ENCODE measurements at places on chromosomes 2 and 18. TPM values are rescaled to one million over a fixed set of nuclear protein-coding genes. Genes with fewer than 3 reads are reported as not detected.

Gene G6PC2
- total RNA-seq, result not detected

Gene TRABD2A
- total RNA-seq, result 1.1 TPM

Gene ALK
- total RNA-seq, result not detected

Gene STAT4
- total RNA-seq, result 0.85 TPM

Gene CCDC141
- 2.0 TPM for total RNA-seq

- DNase-seq, result no peak
Observed at GRCh38 chr2:74026687-74027241, 42.1 kb downstream of the TET3 start.

- DNase-seq, result no peak
Observed at GRCh38 chr2:23453836-23454460, 69.0 kb downstream of the KLHL29 start.

GRCh38 chr2:217666338-217666737, 336.5 kb downstream of the TNS1 start:
- DNase-seq, result no peak

DNA sequence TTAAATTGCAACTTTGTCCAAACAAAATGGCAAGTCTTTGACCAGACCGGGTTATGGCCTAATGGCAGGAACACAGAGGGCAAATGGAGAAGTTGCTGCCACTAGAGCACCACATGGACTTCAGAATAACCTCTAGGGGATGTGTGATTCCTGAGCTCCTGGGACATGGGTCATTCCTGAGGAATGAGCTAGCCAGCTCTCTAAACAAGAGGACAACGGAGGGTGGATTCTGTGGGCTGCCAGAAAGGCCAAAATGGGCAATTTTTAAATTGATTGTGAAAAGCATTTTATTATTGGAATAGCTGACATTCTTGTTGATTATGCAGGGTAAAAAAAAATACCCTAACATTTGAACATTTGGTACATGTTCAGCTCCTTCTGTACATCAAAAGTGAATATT, 109.8 kb upstream of the FZD5 start:
- DNase-seq, result no peak

DNA sequence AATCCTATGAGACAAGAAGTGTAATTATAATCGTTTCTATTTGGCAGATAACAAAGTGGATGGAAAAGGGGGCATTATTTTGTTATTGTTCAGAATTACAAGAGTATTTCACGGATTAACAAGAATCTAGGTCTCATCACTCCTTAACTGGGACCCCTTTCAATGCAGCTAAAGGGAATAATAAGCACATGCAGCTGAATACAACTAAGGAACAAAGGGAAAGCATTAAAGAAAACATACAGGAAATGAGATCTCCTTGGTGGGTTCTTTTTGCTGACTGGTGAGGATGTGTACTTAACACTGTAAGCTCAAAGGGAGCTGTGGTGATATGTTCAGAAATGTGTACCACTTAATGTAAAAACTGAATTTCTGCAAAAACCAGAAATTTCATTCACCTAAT, 140.5 kb upstream of the WDSUB1 start:
- DNase-seq, result no peak

DNA sequence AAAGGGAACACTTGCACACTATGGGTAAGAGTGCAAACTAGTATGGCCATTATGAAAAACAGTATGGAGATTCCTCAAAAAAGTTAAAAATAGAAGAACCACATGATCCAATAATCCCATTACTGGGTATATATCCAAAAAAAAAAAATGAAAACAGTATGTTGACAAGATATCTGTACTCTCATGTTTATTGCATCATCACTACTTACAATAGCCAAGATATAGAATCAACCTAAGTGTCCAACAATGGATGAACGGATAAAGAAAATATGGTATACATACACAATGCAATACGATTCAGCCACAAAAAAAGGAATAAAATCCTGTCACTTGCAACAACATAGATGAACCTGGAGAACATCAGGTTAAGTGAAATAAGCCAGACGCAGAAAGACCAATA, 73.3 kb downstream of the LOXHD1 start:
- no peak for DNase-seq

DNA sequence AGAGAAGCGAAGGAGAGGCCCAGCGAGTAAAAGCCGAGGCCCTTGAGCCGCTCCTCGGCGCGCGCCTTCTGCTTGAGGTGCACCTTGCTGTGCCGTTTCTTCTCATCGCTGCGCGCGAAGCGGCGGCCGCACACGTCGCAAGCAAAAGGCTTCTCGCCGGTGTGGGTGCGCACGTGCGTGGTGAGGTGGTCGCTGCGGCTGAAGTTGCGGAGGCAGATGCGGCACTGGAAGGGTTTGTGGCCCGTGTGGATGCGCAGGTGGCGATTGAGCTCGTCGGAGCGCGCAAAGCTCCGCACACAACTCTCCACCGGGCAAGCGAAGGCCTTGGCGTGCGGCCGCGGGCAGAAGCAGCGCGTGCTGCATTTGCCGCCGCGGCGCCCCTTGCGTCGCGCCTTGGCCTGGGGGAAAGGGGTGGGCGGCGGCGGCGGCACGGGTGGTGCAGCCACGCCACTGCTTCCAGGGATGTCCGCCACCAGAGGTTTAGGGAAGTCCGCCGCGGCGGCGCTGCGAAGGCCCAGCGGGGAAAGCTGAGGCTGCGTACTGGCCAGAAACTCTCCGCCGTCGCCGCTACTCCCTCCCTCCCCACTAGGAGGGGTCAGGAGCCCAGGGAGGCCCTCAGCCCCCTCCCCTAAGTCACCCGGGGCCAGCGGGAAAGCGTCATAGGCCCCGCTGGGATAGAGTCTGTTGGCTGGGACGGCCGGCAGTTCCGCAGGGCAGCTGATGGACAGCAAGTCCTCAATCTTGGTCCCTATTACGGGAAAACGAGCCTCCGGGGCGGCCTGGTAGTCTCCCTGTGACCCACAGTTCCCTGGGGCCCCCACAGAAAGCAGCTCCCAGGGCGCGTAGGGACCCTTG, 1.7 kb downstream of the EGR4 start:
- DNase-seq, result no peak

GRCh38 chr2:10075571-10076209, 4.5 kb downstream of the CYS1 start:
- DNase-seq, result no peak

GRCh38 chr2:69720404-69720803, 21.5 kb upstream of the ANXA4 start:
- DNase-seq, result no peak

DNA sequence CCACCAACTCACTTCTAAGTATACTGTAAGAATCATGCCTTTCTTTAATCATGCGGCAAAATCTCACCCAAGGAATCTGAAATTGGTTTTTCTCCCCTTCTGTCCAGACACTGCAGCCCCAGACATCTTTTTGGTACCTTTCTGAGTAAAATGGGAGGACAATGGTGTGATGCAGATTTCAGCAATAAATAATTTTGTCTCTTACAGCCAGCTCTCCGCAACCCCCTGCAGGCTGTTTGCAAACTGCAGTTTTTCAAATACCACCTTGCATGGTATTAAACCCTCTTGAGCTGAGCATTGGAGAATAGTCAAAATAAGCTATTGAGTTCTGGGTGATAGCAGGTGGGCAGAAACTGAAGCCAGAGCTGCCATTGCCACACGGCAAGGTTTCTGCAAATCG, 32.2 kb downstream of the GPR39 start:
- DNase-seq, result no peak

DNA sequence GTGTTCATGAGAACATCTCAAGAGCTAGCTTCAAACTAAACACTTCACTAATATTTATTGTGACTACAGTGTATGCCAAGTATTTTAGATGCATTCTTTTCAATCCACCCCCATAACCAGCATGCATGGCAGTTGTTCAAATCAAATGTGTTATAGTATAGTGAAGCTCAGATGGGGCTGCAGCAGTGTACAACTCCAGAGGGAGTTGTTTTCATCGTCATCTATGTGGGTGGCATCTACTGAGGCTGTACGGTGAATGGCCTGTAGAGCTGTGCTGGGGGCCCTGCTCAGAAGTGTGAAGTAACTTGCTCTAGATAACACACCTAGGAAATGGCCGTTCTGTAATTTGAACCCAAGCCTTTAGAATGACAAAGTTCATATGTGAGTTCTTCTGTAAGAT, 71.8 kb upstream of the LRATD1 start:
- no peak for DNase-seq

DNA sequence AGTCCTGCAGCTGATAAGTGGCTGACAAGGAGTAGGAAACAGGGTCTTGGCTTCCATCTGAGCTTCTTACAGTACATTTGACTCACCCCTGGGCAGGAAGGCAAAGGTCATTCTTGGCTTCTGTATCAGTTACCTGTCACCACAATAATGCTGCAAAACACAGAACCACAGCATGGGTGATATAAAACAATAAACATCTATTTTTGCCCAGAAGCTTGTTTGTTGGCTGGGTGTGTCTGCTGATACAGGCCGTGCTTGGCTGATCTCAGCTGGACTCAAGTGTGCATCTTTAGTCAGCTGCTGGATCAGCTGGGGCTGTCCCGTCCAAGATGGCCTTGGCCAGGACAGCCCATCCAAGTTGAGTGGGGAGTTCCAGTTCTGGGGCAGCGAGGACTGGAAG, 34.7 kb downstream of the ONECUT2 start:
- no peak for DNase-seq

GRCh38 chr2:217834057-217834620, 168.7 kb downstream of the TNS1 start:
- no peak for DNase-seq

GRCh38 chr18:31356025-31356424, 20.6 kb upstream of the DSG4 start:
- DNase-seq, result no peak

DNA sequence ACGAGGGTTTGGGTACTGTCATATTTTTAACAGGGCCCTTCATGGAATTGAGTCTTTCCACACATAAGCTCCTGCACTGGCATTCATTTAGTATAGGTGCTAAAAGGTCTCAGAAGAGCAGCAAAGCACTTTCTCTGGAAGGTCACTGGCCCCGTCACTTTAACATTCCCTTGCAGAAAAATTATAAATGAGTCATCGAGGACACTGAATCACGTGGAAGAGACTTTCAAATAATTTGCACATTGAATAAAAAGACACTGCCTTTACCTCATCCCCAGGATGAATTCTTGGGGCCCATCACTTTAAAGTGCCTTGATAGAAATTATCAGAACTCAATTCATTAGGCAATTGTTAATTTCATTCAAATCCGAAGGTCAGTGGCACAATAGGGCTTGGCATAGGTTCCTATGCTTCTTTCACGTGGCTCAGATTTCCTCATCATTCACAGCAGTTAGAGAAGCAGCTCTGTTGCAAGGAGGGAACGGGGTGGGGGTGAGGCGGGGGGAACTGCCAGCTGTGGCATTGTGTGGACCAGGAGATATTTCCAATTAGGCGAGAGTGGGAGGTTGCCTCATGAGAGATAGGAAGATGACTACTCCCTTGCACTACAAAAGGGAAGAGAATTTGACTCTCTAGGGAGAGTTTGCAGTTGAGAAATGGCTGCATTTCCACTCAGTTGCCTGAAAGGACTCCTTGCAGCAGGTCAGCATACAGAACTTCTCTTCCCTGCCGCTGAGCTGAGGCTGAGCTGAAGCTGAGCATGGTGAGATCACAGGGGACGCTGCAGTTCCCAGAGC, 86.3 kb upstream of the NPAS2 start:
- DNase-seq, result no peak

- DNase-seq, result no peak
Observed at GRCh38 chr2:240391111-240392051, 44.1 kb upstream of the GPC1 start.

DNA sequence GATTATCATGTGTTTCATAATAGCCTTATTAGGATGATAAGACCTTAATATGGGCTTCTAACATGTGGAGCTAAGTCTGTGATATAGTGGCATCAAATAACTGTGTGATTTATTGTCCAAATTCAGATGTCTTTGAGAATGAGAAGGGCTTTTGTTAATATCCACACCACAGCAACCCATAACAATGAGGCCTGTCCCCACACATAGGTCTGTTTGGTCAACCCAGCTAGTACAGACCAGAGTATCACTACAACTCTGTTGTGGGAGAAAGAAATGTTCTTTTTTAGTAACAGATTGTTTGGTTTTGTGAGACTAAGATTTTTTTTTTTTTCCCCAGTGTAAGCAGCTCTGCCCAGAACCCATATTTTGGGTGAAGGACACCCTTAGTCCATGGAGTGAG, 439.2 kb downstream of the PIK3C3 start:
- no peak for DNase-seq

DNA sequence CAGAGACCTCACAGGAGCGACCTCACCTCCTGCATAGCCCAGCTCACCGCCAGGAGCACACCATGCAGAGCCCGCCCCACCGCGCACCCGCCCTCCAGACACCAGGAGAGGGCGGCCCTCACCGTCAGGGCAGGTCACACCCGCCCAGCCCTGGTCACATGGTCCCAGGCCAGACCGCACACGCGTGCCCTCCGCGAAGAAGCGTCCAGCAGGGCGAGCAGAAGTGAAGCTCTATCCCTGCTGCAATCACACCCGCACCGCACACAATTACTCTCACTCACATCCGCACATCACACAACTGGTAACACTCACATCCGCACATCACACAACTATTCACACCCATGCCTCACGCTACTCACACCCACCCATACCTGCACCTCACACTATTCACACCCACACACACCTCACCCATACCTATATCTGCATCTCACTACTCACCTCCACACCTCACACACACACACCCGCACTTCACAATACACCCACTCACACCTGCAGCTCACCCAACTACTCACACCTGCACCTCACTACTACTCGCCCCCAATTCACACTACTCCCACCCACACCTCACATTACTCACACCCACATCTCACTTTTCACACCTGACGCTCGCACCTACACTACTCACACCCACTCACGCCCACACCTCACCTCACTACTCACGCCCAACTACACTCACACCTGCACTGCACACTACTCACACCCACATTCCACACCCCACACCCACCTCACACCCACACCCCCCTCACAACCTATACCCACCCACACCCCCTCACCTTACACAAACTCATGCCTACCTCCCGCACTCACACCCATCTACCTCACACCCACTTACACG, 242.0 kb downstream of the HDAC4 start:
- peak; percentile 47 for DNase-seq

GRCh38 chr18:23487738-23488570, 15.4 kb upstream of the RMC1 start:
- DNase-seq, result peak; percentile 82

GRCh38 chr2:26772064-26773001, 8.2 kb downstream of the SLC35F6 start:
- peak; percentile 81 for DNase-seq
